ENCODE measurements at places on chromosomes 6 and 20.

DNA sequence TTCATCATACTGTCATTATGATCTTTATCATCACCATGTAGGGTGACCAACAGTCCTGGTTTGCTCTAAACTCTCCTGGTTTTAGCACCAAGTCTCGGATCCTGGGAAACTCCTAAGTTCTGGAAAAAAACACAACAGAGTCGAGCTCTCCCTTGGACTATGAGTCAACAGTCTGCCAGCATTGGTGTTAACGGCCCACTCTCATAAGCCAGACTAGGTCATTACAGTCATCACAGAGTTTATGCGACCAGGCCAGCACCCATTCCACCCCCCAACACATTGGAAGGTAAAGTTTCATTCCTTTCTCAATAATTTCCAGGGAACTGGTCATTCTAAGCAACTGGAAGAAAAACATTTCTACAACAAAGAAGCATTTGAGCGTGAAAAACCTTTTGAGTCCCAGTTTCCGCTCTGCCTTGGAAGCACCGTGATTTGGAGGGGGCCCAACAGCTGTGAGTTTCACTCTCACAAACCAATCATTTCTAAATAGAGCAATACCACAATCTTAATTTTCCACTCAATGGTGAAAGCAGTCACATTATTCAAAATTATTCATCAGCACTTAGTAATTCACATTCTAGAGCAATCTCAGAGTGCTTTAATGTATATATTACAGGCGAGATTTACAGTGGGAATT, 445.0 kb downstream of the CDH26 start:
- no peak for DNase-seq

DNA sequence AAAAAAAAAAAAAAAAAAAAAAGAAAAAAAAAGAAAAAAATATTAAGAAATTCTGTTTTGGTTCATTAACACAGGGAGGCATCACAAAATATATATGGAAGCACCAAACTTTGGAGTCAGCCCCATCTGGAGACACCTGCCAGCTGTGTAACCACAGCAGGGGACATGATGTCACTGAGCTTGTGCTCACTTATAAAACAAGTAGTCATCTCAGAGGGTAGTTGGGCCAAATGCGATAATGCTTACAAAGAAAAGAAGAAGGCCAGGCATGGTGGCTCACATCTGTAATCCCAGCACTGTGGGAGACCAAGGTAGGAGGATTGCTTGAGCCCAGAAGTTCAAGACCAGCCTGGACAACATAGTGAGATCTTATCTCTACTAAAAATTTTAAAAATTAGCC, 1.1 kb upstream of the BNIP5 start:
- no peak for DNase-seq

- no peak for DNase-seq
Observed at GRCh38 chr6:126764104-126764503, 354.4 kb upstream of the RSPO3 start.

GRCh38 chr6:3884007-3884745, 35.0 kb downstream of the FAM50B start:
- peak; percentile 42 for DNase-seq
